Amniotic epithelial cell (primary cell): ENCODE measurements at places on chromosomes 11 and 22.

- peak; percentile 27 for DNase-seq
These were observed 88.5 kb downstream of the ALX4 start for GRCh38 chr11:44221456-44221855.

GRCh38 chr11:84714316-84714780 is 912.8 kb downstream of the DLG2 start:
- peak; percentile 1 for DNase-seq

- DNase-seq: peak; percentile 48
These were observed 2.9 kb upstream of the BTBD10 start for GRCh38 chr11:13465909-13466371.

DNA sequence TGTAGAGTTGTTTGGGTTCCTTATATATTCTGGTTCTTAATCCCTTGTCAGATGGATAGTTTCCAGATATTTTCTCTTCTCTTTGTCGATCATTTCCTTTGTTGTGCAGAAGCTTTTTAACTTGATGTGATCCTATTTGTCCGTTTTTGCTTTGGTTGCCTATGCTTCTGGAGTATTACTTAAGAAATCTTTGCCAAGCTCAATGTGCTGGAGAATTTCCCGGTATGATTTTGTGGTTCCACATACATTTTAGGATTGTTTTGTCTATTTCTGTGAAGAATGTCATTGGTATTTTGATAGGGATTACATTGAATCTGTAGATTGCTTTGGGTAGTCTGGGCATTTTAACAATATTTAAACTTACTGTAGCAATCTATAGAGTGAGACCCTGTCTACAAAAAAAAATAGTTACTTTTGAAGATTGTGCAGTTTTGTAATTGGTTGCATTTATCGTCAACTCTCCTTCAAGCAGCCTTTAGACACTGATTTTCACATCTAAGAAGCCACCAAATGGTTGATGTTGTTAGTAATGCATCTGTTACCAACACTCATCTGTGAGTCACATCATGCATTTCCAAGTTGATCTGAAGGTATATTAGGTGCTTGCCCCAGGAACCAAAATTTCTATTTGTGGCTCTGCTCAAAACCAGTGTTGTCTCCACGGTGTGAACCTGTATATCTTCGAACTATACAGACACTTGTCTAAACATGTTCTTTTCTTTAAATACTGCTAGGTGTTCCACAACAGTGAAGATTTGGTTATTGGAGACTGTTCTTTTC is 21.4 kb downstream of the XRCC6 start:
- DNase-seq: no peak

DNA sequence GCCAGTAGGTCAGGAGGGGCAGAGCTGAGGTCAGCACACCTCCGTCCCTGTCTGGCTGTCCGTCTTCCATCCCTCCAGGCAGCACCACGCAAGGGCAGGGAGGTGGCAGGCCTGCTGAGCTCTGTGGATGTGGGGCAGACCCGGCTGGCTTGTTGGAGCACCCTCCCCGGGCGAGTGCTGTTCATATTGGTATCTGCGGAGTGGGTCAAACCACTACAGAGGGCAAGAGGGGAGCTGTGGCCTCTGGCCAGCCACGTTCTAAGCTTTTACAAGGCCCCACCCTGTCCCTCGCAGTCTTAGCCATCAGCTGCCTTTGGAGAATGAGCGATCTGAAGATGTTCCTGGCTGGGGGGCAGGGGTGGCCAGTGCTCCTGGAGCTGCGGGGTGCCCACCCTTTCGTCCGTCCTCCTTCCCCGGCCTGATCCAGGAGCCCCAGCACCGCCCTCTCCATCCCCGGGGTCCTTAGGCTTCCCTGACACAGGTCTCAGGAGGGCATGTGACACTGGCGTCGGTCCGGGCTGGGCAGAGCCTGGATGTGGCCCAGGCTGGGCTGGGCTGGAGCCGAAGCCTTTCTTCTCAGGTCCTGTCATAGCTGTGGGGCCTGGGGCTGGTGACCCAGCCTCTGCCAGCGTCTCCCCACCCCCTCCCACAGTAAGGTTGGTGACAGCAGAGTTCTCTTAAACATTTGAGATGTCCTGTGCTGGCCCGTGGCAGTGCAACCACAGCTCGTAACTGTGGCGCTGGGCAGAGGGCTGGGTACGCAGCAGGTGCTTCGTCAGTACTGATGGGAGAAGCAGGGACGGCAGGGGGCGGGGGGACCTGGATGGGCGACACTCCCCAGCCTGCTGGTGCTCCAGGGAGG is 31.7 kb upstream of the GRAMD4 start:
- no peak for DNase-seq

DNA sequence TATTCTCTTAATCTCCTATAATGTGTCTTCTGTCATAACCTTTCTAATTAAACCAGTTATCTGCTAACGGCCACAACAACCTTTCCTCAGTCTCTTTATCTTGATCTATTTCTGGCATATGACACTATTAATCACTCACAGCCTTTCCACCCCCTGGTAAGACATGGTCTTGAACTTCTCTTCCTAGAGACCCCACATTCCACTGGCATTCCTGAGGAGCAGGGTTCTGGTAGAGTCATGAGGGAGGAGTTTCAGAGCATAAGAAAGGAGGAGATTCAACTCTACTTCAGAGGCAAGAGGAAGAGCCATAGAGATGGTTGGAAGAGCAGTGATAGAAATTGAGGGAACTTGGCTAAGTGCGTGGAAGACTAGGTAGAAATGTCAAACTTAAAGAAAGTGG is 325.6 kb downstream of the BLID start:
- DNase-seq: peak; percentile 30

GRCh38 chr22:23684026-23684425 is 6.8 kb upstream of the RGL4 start:
- no peak for DNase-seq

GRCh38 chr11:76102802-76103201 is 103.5 kb downstream of the WNT11 start:
- peak; percentile 66 for DNase-seq

- DNase-seq: no peak
These were observed 14.5 kb downstream of the RPS3 start for GRCh38 chr11:75413864-75414263.

- peak; percentile 57 for DNase-seq
These were observed 111.0 kb upstream of the ARHGAP42 start for GRCh38 chr11:100575860-100576717.

GRCh38 chr11:64928957-64929356 is 4.5 kb downstream of the PPP2R5B start:
- no peak for DNase-seq

- DNase-seq: no peak
These were observed 3.1 kb downstream of the MOB2 start for GRCh38 chr11:1483445-1483961.

- no peak for DNase-seq
These were observed 152.1 kb downstream of the SOX6 start for GRCh38 chr11:16204261-16204660.

DNA sequence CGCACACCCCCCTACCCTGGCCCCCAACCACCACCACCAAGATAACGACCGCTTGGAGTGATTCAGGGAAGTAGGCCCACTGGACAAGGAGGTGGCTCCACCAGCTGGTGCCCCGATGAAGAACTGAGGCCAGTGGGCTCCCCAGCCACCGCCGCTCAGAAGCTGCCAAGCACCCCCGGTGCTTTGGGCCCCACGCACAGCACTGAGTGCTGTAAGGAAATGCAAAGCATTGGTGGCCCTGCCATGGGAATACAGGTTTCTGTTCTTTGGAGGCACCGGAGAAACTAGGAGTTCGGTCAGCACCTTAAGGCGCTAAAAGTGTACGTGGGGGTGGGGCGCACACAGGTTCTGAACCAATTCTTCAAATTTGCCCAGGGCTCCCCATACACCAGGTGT is 664 bp upstream of the PRSS23 start:
- DNase-seq: no peak

DNA sequence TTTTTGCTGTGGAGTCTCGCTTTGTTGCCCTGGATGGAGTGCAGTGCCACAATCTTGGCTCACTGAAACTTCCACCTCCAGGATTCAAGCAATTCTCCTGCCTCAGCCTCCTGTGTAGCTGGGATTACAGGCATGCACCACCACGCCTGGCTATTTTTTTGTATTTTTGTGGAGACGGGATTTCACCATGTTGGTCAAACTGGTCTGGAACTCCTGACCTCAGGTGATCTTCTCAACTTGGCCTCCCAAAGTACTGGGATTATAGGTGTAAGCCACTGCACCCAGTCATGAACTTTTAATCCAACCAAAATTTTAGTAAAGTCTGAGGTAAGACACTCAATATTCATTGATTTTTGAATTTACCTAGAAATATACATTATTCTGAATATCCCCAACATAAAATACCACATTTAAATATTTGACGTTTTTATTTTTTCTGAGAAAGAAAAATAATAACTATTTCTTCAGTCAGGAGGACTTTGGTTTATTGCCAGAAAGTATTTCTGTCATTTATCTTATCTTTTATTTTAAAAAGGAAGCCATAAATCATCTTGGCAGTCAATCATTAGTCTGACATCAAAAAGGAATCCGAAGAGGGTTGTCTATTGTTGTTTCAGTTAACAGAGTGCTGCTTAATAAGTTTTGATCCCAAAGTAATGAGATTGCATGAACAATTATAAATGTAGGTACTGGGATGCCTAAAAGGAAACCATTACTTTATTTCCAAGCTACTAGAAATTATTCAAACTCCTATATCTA is 102.2 kb upstream of the GRIA4 start:
- no peak for DNase-seq

DNA sequence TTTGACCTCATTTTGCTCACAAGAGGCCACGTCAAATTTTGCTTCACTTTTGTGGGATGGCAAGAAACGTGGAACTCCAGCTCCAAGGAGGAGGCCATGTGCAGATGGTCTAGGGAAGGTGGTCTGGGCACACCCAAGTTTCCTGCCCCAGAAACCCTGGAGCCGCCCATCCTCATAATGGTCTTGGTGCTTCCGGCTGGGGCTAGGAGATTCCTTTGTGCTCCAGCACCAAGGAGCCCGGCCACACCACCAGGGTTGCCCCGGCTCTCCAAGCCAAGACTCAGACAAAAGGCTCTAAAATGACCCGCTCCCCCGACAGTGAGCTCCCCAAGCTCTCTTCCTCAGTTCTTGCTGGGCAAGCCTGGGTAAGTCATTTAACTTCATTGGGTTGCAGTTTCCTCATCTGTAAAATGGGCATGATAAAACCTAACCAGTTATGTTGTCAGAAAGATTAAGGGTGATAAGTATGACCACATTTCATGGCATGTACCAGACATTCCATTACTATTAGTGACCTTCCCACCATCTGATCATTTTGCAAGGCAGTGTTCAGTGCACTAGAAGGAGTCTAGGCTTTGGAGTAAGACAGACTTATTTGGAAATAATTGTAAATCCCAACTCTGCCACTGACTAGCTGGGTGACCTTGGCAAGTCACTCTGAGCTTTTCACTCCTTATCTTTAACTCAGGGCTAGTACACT is 23.3 kb downstream of the DKK3 start:
- DNase-seq: peak; percentile 91

GRCh38 chr11:106917973-106918372 is 100.3 kb downstream of the GUCY1A2 start:
- peak; percentile 10 for DNase-seq

DNA sequence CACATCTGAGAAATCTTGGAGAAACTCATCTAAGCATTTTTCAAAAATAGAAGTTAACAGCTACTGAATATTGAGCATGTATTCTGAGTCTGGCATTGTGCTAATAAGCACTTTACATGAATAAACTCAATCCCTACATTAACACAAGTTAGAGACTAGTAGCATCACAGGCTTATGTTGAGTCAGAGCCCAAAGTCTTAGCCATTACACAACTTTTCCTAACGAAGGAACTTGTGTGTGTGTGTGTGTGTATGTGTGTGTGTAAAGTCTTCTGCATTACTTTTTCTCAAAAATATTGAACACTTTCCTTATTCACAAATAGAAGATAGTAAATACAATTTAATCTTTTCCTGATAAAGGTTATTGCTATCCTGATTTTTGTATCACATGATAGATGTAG is 8.7 kb upstream of the CLPB start:
- DNase-seq: peak; percentile 80

DNA sequence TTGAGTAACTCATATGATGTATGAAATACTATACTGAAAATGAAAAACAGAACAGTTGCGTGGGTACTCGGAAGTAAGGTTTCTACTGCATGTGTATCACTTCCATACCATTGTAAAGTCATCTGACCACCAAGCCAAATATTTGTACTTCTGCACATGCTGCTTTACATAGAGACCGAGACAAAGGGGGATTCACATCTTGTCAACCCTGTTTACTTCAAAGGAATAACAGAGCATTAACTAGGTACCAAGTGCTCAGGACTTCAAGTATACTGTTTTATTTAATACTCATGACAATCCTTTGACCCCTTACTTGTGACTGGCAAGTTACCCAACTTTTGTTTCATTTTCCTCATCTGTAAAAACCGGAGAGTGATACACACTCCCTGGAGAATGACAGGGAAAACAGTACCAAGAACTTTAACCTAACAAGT is 9.9 kb downstream of the MAPK1 start:
- DNase-seq: no peak

GRCh38 chr11:101428918-101429317 is 154.9 kb downstream of the TRPC6 start:
- DNase-seq: peak; percentile 19

DNA sequence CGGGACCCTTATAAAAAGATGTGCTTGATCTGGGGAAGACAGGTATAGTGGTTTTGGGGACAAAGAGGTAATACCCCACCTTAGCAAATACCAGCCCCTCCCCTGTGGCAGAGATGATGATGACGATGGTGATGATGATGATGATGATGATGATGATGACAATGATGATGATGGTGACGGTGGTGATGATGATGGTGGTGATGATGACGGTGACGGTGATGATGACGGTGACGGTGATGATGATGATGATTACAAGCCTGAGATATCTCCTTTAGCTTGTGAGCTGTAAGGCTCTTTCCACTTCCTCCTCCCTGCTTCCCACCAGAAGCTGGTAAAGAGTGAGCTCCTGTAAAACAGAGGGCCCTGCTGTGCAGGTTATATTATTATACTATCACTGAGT is 89.5 kb upstream of the TMEM45B start:
- DNase-seq: no peak

- DNase-seq: no peak
These were observed 612.5 kb upstream of the LUZP2 start for GRCh38 chr11:23884341-23884740.

- peak; percentile 95 for DNase-seq
These were observed 62.0 kb downstream of the IGF2 start for GRCh38 chr11:2077061-2077802.

DNA sequence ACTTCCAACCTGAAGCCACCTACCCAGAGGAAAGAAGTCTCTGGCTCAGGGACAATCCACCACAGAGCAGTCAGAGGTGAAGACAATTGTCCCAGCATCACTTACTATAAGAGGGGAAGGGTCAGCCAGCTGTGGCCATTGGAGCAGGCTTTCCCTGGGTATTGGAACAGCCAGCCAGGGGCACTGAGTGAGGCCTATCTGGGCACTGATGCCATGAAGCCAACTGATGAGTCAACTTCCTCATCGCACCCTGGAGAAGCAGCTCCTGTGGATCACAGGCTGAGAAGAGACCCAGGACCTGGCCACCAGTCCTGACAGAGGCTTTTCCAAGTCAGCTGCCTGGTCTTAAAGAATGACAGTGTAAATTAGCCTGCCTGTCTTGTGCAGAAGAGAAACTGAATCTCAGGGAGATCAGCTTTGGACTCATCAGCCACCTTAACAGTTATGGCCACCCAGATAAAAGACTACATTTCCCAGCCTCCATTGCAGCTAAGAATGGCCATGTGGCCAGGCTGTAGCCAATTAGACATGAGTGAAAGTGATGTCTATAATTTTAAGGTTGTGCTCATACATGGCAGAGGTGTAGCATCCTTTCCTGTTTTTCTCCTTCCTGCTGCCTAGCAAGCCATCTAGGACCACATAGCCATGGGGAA is 19.0 kb downstream of the CHST1 start:
- peak; percentile 44 for DNase-seq
